Psoas muscle (tissue), 8 donors: ENCODE measurements at places on chromosomes 7 and 10.

DNA sequence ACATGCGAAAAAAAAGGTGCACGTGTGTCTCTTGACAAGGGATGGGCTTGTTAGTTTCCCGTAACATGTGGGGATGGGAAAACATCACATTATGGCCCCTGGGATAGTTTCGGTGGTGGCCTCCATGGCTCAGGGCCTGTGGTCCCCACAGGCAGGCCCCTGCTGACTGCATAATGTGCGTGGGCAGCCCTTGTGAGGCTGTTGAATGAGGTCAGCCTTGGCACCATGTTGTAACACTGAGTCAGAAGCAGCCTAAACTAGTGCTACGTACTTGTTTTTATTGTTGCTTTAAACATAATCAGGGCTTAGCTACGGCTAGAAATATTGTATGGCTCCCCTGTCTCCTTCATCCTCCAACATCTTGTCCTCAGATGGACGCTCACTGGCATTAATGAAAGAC, 80.6 kb downstream of the BEND7 start:
- no peak for DNase-seq

DNA sequence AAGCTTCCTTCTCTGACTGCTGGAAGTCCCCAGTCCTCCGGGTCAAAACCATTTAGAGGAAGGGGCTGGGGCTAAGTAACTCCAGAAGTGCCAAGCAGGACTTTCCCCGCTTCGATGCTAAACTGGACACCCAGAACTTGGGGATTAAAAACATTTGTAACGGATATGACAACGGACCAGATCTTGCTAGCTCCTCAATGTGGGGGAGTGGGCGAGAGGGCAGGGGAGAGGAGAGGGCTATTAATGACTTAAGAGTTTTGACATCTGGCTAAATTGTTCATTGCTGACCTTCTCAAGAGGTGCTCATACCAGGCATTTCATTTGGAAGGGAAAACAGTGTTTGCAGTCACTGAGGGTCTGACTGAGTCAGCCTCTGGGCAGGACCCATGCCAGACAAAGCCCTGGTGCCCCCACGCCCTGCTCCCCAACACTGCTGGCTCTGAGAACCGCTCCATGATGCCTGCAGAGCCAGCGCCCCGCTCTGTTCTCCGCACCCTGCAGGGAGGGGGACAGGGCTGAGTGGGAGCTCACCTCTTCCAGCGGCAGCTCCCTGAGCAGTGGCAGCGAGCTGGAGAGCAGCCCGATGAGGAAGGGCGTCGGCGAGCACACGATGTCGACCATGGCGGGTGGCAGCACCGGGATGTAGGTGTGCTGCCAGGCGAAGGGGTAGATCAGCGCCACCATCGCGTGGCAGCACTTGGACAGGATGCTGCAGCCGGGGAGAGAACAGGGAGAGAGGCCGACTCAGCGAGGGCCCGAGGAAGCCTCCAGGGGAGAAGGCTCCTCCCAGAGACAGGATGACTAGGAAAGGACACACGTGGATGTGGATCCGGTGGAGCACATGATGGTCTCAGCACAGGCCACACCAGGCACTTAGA, 47.7 kb upstream of the MKRN1 start:
- no peak for DNase-seq

GRCh38 chr10:122669842-122670241, 29.8 kb downstream of the C10orf120 start:
- DNase-seq: no peak

- no peak for DNase-seq
Measured at GRCh38 chr10:81008726-81009125, 471.0 kb downstream of the SH2D4B start.

- DNase-seq: no peak
Measured at GRCh38 chr10:115063701-115064658, 29.2 kb upstream of the ATRNL1 start.

DNA sequence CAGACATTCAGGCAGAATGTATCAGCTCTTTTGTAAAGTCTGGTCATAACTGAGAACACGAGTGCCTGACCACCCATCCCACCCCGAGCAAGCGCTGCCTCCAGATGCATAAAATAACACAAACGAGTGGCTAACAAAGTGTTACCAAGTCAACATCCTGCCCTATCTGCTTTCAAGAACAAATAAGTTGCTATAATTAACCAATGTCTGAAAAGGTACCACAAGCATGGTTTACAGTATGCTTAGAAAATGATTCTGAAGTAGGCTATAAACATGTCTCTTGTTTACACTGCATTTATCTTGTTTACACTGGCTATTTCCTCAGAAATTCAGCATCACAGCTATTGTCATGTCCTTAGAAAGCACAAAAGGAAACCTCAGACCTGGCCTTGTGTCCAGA, 49.5 kb downstream of the PIK3AP1 start:
- no peak for DNase-seq

DNA sequence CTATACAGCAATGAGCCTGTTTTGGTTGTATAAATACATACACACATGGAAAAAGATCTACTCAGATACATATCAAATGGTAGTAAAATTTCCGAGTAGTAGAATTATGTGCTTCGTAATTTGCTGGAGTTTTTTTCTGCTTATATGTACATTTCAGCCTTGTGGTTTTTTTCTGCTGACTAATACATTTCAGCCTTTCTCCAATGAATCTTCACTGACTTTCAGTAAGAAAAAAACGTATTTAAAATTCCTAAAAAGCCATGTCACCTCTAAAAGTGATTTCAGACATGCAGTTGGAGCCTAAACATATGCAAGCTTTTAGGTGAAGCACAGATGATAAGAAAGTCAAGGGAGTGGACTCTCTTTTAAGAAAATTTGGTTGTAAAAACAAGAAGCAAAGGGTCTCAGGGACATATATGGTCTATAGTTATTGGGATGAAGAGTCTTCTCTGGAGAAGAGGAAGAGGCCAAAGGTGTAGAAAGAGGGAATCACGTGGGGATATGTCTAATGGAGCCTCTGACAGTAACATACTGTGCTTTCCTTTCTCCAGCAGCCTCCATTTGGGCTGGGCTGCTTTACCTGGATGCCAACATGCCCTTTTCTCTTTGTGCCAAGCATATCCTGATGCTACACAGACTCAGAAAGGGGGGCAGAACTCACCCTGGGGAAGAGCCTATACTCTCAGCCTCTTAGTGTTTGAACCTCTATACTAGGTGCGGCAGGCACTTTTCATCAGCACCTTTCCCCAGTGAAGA, 2.4 kb downstream of the AMPH start:
- DNase-seq: no peak

DNA sequence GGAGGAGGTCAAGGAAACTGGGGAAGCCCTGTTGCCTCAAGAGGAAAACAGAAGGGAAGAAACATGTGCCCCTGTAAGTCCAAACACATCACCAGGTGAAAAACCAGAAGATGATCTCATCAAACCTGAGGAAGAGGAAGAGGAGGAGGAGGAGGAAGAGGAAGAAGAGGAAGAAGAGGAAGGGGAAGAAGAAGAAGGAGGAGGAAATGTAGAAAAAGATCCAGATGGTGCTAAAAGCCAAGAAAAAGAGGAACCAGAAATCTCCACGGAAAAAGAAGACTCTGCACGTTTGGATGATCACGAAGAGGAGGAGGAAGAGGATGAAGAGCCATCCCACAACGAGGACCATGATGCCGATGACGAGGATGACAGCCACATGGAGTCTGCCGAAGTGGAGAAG, 82.7 kb upstream of the SAMD8 start:
- no peak for DNase-seq

GRCh38 chr7:114450431-114450830, 35.8 kb downstream of the FOXP2 start:
- DNase-seq: no peak

- no peak for DNase-seq
Measured at GRCh38 chr10:58660575-58661255, 148.0 kb downstream of the BICC1 start.

GRCh38 chr7:20007510-20007909, 209.7 kb downstream of the MACC1 start:
- no peak for DNase-seq

DNA sequence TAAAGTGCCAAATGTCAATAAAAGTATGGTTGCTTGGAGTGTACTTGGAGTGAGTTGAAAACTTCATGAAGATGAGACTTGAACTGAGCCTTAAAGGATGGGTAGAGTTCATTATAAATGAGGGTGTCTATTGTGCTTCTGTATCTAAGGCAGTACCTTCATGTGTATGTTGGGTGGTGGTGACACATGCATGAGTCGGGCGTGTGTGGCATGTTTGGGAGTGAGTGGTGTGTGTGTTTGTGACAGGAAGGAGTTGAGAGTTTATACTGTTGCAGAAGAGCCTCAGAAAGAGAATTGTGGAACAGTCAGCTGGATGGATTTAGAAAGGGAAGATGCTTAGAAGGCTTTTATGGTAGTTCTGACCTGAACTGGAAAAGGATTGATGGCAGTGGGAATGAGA, 6.0 kb upstream of the ZRANB1 start:
- DNase-seq: no peak

DNA sequence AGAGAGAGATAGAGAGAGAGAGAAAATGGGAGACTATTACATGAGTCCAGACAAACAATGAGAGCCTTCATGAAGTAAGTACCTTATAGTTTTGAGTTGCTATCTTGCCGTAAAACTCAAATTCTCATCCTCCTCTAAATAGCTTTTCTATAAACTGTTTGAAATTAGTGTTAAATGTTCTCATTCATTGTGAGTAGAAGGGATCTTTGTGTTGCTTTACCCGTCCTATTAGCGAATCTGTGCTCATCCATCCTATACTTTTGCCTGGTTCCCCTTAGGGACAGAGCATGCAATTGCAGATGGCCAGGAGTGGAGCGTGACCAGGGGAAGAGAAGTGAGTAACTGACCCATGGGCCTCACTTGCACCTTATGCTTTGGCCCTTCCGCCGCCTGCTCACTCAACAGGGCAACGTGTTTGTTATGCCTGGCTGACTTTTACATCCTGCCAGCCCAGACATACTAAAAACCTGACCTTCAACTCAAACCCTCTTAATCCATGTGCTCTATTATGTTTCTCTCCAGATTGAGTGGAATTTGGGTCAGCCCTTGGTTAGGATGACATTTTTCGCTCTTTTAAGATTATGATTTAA, 244.2 kb upstream of the YAE1 start:
- no peak for DNase-seq

DNA sequence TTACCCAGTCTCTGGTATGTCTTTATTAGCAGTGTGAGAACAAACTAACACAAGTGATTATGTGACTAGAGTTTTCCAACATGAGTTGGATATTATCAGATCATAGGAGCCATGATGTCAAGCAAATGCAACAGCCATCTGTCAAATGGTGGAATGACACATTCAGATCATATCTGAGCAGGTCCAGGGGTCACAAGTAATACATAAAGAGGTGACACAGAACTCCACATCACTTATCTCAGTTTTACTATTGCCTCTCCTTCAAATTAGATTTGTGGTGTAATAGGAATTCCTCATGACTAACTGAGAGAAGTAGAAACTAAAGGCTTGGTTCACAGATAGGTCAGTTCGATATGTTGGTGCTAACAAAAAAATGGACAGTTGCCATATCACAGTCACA, 12.2 kb upstream of the SAMD9L start:
- no peak for DNase-seq

DNA sequence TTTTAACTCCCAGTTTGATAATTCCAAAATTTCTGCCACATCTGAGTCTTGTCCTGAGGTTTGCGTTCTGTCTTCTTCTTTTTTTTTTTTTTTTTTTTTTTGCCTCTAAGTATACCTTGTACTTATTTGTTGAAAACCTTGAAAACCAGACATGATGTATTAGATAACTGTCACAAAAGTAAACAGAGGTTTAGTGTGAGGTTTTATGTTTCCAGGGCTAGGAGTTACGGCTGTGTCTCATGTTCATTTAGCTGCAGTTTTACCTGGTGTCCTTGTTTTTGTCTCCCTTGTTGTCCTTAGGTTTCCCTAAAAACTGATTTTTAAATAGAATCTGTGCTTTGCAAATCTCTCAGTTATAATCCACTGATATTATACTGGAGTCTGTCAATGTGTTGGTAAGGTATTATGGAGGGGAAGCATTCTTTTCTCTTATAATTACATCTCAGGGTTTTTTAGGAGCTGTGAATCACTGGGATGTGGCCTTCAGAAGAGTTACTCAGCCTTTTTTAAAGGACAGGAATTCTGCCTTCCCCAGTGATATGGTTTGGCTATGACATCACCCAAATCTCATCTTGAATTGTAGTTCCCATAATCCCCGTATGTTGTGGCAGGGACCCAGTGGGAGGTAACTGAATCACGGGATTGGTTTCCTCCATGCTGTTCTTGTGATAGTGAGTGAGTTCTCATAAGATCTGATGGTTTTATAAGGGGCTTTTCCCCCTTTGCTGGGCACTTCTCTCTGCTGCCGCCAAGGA, 95.0 kb downstream of the CDCA7L start:
- no peak for DNase-seq

- no peak for DNase-seq
Measured at GRCh38 chr10:4691776-4692175, 134.2 kb upstream of the AKR1E2 start.

DNA sequence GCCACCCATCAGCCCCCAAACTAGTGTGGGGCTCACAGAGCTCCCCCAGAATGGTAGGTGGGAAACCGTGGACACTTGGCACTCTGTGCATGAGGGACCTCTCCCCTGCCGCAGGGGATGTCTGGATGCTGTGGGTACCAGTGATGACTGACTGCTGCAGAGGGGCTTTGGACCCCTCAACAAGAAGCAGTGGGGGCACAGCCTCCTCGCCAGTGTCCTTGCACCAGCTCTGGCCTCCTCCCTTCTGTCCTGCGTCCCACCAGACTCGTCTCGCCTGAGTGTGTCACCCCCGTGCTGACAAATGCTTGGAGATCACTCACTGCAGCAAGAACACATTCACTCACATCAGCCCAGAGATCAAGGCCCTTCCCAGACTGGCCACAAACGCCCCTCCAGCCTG, 37.3 kb upstream of the R3HCC1L start:
- DNase-seq: no peak

DNA sequence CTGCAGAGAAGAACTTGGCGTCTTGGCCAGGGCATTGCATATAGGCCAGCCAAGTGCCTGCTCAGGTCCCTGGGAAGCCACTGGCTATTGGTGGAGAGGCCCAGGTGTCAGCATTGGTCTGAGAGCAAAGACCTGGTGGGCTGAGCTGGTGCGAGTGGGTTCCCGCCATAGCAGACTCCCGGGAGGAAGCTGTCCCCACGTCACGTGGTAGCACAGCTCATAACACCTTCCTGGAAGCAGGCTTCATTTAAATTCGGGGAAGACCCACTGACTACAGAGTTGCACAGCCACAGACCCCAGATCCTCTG, 130.5 kb downstream of the WDR37 start:
- no peak for DNase-seq

GRCh38 chr10:18610517-18610916, 40.9 kb downstream of the NSUN6 start:
- DNase-seq: no peak

DNA sequence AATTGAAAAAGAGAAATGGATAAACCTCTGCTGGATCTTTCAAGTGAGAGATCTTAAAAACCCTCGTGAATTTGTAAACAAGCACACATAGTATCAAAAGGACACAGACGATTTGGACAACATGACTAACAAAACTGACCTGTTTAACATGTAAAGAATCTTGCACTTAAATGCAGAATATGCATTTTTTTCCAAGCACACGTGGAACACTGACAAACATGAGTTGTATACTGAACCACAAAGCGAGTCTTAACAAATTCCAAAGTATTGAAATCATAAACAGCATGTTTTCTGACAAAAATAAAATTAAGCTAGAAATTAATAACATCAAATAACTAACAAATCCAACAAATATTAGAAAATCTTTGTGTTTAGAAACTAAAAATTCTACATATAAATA, 65.0 kb upstream of the ZNF746 start:
- DNase-seq: no peak

- DNase-seq: no peak
Measured at GRCh38 chr7:93751421-93751820, 139.1 kb downstream of the TFPI2 start.
